Activated CD4-positive, CD25-positive, alpha-beta regulatory T cell (primary cell): ENCODE measurements at places on chromosomes 7 and 10.

DNA sequence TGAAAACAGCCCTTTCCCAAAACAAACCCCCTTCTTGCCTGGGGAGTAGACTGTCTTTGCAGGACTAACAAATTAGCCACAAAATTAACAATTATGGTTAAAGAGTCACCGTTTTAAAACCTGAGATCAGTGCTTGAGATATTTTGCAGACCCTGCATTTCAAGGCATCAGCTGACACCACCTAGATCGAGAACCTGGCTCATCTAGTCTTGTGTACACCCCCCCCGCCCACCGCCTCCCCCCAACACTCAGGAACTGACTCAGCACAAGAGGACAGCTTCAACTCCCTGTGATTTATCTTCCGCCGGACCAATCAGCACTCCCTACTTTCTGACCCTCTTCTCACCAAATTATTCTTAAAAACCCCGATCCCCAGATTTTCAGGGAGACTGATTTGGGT, 737.1 kb downstream of the PHTF2 start:
- no peak for DNase-seq

- DNase-seq, result no peak
Measured at GRCh38 chr7:33986951-33987947, 81.9 kb downstream of the BMPER start.

DNA sequence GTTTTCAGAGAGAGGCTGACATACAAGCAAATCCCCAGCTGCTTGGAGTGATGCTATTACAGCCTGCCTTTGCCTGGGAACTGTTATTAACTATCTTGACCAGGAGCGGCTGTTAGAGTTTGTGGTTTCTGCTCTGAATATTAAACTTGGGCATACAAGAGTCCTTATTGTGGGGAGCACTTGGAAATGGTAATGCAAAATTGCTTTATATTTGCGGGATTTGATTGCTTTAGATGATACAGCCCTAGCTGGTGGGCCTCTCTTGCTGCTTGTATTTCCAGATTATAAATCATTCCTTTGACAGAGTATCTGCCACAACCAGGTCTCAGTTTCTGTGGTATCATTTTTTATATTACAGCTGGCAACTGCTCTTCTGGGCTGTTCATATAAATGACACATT, 101.9 kb upstream of the FAM204A start:
- no peak for DNase-seq

DNA sequence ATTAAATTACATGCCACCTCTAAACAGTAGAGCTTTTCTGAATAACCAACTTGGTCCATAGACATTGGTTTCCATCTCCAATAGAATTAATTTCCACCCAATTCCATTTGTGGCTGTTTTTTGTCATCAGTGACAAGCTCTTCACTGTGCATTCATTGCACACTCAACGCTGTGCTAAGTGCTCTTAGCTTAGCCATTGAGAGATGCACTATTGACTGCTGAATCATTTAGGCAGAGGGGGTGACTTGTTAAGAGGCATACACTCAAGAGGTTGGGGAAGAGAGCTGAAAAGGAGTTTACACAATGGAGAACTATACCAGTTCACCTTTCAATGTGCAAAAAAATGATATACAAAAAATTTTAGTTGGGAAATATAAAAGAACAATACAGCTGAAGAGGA, 31.9 kb upstream of the CBLL1 start:
- no peak for DNase-seq

DNA sequence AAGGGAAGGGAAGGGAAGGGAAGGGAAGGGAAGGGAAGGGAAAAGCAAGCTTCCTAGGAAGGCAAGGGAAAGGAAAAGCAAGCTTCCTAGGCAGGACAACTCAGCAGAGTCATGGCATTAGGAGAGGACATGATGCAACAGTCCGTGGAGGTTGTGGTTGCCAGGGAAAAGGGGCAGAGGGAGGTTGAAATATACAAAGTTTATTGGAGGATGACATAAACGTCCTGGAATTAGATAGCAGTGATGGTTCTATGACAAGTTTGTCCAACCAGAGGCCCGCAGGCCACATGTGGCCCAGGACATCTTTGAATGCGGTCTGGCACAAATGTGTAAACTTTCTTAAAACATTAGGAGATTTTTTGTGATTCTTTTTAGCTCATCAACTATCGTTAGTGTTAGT, 59.8 kb upstream of the OPN4 start:
- no peak for DNase-seq

DNA sequence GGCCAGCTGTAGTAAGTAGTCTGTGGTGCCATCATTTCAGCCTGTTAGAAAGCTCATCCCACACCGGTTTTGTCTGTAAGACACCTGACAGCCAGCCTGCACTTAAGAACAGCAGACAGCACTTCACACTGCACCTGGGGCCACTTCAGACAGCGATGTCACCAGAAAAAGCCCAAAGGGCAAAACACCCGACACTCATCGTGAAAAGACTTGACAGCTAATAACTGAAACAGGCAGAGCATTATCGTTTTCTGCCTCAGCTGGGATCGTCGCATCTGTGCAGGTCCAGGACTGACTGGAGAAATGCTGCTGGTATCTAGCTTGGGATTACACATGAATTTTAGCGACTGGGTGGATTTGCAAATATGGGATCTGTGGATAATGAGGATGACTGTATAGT, 16.8 kb upstream of the LAT2 start:
- no peak for DNase-seq

DNA sequence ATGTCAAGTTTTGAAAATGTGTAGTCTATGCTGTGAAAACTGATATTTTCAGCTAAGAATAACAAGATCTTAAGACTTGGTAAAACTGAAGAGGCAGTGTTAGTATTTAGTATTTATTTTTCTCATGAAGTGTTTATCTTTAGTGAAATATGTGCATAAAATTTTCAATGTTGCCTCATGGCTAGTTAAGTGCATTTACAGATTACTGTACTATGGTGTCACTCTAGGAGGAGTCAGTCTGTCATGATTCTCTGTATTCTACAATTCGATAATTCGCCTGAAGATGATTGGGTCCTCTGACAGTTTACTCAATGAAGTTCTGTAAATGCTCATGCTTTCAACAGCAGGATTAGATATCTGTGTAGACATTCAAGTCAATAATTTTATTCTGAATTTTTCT, 488.1 kb upstream of the GRM3 start:
- DNase-seq, result no peak

GRCh38 chr7:47988496-47989386, 9.3 kb upstream of the HUS1 start:
- no peak for DNase-seq

DNA sequence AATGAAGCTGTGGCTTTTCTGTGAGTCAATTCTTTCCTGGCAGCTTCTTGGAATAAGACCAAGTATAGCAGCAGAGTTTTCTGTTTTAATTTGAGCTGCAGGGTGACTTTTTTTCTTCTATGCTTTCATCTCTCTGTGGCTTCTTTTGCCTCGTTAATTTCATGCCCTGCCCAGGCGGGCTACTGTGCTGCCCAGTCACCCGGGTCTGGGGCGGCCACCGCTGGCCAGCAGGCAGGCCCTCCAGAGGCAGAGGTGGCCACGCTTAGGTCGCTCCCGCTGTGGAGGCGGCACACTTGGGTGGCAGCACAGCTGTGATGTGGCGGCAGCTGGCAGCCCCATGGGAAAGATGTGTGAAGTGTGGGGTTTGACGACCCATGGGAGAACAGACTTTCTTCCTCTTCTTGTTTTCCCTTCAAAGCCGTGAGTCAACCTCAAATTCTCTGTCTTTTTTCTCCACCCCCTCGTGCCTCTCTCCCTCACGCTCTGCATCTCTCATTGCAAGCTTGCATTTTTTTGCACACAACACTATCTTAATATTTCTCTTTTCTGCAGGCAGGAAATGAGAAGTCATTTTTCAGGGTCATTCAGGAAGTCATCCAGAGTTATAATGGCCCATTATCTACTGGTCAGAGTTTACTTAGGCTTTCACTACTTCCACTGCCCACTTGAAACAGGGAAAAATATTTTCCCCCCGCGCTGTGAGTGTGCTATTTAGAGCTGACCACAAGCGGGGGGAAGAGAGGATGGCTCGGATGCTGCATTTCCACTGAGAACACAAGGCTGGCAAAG, 67.8 kb downstream of the EGFR start:
- DNase-seq, result no peak

GRCh38 chr7:126411821-126412383, 840.8 kb downstream of the GRM8 start:
- DNase-seq, result no peak
